BJ (cell line): ENCODE measurements at places on chromosomes 1 and 21.
A peak's percentile ranks its signal among the peaks of the same experiment; 100 is the strongest.

DNA sequence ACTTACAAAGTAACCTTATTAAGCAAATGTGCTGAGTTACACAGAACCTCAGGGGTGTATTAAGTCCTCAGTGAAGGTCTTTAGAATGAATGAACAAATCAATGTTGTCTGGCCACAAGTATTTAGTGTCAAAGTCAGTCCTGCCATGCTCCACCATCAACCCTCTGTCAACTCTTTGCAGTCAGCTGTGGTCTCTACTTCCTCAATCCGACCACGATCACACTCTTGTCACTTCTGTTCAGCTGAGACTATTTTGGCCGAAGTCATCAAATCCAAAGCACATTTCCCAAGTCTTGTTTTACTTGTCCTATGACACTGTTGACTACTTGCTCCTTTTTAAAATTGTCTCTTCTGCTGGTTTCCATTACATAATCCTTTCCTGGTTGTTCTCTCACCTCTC is 173.5 kb downstream of the ST6GALNAC5 start:
- DNase-seq = no peak

- DNase-seq = no peak
Measured at GRCh38 chr21:32976791-32977190, 48.9 kb upstream of the OLIG2 start.

GRCh38 chr1:213399695-213400094 is 348.7 kb downstream of the RPS6KC1 start:
- no peak for DNase-seq

- DNase-seq = no peak
Measured at GRCh38 chr1:94247138-94248094, 10.0 kb upstream of the ARHGAP29 start.

GRCh38 chr1:68051475-68051874 is 1.0 kb upstream of the DIRAS3 start:
- DNase-seq = no peak

- DNase-seq = no peak
Measured at GRCh38 chr1:65772607-65773006, 20.1 kb upstream of the PDE4B start.

DNA sequence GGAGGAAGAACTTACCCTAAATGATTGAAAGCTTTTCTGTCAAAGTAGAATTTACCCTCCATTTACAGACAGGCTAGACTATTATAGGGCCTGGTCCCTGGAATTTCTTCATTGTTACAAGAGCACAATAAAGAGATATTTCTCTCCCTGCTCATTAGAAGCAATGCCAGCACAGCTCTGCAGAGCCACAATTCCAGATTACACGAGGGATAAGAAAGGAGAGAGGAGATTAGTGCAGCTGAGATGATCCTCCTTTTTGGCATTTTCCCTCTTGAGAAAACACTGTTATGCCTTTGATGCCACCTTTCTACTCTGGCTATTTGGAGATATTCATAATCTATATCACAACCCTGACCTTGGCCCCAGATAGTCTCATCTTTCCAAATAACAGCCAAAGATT is 1119.5 kb upstream of the TMPRSS15 start:
- DNase-seq = no peak

GRCh38 chr1:156664767-156665411 is 12.3 kb downstream of the NES start:
- no peak for DNase-seq

- no peak for DNase-seq
Measured at GRCh38 chr1:163737261-163737660, 415.5 kb downstream of the NUF2 start.

DNA sequence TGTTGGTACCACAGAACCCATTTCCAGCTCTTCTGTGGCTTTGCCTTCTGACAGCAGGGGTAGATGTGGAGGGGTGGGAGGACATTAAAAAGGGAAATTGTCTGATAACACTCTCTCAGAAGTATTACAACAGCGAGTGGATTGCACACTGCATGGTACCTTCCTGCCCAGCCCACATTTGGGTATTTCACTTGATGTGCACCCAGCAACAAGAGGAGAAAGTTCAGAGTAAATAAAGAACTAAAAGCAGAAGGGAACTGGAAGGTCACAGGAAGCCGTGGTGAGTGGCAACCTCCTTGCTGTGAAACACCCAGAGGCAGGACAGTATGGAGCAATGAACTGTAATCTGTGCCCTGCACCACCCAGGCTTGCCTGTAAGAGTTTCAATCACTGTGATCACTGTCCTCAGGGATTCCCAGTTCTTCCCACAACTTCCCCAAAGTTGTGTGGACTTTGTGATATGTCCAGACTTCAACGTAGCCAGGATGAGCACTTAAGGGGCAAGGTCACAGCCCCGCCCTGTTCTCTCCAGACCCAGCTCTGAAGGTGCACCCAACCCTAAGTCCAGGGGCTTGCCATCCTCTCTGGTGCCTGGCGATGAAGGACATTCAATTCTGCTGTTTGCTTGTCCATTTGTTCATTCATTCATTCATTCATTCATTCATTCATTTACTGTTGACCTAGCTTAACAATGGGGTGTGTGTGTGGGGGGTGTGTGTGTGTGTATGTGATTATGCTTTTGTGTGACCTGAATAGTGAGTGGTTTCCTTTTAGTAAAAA is 18.7 kb upstream of the F5 start:
- DNase-seq = no peak

- no peak for DNase-seq
Measured at GRCh38 chr1:221440658-221441057, 301.2 kb downstream of the DUSP10 start.

DNA sequence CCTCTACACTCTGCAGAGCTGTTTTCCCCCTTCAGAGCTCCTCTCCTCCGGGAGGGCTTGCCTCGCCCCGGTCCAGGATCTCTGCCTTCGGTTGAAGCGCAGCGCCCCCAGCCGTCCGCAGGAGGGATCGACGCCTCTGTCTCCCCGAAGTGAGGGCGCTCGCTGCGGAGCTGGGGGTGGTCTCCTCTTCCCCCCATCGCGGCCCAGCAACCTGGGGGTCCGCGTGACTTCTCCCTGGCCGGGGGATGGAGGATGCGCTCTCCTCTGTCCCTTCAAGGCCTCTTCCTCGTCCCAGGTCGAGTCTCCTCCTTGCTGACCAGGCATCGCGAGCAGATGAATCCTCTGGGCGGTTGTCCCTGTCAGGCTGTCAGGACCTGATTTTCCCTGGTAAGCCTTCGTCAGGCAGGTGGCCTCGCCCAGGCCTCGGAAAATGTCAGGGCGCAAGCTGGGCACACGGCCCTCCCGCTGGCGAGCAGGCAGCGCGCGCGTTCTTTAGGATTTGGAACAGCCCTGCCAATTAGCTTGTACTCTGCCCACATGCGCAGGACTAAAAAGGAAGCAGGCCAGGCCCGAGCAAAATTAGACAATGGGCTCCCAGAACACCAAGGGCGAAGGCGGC is 90.5 kb downstream of the EDEM3 start:
- DNase-seq = no peak

- no peak for DNase-seq
Measured at GRCh38 chr1:56819387-56819899, at the start of gene FYB2. Gene FYB2 (minus strand): TSS chr1:56819404. CDS start chr1:56819290, 114 bp downstream.

DNA sequence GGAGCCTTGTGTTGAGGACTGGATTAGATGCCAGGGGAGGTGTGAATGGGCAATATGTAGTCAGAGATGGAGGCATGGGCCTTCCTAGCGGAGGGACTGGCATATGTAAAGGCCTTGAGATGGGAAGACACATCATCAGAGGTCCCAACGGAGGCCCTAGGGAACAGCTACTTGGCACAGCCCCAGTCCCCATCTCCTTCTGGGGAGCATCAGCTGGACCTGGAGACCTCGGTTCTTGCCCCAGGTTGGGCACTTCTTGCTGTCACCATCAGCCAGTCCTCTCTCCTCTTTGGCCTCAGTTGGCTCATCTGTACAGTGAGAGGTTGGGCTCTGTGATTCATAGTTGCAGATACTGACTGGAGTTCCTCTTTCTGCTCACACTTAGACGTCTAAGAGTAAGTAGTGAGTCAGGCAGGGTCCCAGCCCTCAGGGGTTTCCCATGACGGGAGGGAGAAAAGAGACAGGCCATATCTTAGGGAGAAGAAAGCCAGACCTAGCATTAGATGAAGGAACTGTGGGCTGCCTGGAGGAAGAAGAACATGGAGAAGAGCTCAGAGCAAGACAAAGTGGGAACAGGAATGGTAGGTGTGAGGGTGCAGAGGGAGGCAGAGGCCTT is 3.4 kb upstream of the MARCKSL1 start:
- no peak for DNase-seq

DNA sequence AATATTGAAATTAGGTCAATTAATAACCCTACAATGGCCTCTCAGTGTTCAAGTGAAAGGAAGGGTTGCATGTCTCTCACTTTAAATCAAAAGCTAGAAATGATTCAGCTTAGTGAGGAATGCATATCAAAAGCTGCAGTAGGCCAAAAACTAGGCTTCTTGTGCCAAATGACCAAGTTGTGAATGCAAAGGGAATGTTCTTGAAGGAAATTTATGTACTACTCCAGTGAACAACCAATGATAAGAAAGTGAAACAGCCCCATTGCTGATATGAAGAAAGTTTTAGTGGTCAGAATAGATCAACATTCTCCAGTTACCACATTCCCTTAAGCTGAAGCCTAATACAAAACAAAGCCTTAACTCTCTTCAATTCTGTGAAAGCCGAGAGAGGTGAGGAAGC is 10.0 kb downstream of the MAEL start:
- no peak for DNase-seq

DNA sequence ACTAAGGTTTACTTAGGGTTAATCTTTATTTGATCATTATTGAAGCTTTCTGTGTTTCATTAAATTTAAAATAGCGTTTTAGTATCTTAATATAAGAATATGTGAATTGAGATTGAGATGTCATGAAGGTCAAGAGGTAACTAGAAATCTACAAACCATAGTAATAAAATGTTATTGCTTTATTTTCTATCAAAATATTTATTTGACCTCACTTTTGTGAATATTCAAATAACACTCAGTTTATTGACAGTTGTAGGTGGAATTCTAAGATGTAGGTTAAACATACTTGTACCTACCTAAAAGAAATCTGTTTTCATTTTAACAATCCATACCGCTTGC is 5.7 kb downstream of the ADGRL2 start:
- no peak for DNase-seq

DNA sequence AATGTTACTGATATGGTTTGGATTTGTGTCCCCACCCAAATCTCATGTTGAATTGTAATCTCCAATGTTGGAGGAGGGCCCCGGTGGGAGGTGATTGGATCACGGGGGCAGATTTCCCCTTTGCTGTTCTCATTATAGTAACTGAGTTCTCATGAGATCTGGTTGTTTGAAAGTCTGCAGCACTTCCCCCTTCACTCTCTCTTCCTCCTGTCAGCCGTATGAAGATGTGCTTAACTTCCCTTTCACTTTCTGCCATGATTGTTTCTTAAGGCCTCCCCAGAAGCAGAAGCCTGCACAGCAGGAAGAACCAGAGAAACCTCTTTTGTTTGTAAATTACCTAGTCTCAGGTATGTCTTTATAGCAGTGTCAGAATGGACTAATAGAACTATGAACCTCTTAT is 28.4 kb downstream of the TRIM33 start:
- no peak for DNase-seq

- DNase-seq = peak; percentile 89
Measured at GRCh38 chr1:112544011-112544688, 35.4 kb downstream of the WNT2B start.

DNA sequence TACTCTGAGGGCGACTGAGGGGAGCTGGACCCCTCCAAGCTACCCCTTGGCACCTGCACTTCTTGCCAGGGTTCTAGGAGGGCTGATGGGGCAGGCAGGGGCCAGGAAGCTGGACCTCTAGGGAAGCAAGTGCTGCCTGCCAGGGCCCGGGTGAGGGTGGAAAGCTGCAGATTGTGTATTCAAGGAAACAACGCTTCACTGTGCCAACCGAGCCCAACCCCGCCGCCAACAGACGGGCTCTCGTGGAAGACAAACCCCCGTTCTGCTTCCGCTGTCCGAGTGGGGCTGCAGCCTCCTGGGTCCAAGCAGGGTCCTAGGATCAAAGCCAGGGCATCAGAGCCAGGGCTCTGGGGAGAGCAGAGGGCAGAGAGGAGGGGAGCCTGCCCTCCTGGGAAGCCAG is 3.2 kb downstream of the EFHD2 start:
- DNase-seq = no peak

DNA sequence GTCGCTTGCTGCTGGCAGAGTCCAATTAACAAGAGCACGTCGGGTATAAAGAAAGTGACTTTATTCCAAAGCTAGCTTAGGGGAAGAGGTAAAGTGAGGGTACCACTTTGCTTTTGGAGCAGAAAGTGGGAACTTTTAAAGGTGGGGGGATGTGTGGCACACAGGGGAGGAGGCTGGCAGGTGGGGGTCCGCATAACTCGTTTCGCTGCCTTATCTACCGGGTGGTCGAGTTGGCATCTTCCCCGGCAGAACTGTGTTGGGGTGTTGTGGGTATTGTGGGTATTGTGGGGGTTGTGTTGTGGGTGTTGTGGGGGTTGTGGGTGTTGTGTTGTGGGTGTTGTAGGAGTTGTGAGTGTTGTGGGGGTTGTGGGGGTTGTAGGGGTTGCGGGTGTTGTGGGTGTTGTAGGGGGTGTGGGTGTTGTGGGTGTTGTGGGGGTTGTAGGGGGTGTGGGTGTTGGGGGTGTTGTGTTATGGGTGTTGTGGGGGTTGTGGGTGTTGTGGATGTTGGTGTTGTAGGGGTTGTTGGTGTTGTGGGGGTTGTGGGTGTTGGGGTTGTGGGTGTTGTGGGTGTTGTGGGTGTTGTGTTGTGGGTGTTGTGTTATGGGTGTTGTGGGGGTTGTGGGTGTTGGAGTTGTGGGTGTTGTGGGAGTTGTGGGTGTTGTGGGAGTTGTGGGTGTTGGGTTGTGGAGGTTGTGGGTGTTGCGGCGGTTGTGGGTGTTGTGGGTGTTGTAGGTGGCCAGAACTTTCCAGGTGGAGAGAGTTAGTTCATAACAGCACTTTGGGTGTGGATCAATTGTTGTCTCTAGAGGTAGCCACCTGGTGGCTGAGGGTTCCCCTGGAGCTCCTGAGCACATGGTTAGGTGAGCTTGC is 52.7 kb downstream of the AGPAT3 start:
- no peak for DNase-seq

DNA sequence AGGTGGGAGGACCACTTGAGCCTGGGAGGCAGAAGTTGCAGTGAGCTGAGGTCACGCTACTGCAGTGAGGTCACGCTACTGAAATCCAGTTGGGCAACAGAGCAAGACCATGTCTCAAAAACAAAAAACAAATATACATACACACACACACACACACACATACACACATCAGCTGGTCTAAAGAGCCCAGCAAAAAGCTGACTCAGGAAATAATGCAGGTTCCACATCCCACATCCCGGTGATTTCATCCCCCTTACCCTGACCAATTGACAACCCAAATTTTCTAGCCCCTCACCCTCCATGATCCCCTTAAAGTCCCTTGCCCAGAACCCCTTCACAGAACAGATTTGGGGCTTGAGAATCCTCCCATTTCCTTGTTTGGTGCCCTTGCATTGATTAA is 11.9 kb upstream of the CFHR4 start:
- DNase-seq = no peak

- DNase-seq = no peak
Measured at GRCh38 chr1:200448034-200448762, 38.4 kb upstream of the ZNF281 start.

- peak; percentile 98 for DNase-seq
Measured at GRCh38 chr1:51661081-51661518, 44.2 kb downstream of the OSBPL9 start.

- no peak for DNase-seq
Measured at GRCh38 chr1:197367627-197368026, 99.6 kb downstream of the CRB1 start.

- DNase-seq = no peak
Measured at GRCh38 chr1:198480876-198481275, 59.6 kb downstream of the ATP6V1G3 start.

- DNase-seq = no peak
Measured at GRCh38 chr1:68889471-68889870, 392.6 kb upstream of the DEPDC1 start.
